ENCODE measurements at places on chromosomes 5 and 9.

DNA sequence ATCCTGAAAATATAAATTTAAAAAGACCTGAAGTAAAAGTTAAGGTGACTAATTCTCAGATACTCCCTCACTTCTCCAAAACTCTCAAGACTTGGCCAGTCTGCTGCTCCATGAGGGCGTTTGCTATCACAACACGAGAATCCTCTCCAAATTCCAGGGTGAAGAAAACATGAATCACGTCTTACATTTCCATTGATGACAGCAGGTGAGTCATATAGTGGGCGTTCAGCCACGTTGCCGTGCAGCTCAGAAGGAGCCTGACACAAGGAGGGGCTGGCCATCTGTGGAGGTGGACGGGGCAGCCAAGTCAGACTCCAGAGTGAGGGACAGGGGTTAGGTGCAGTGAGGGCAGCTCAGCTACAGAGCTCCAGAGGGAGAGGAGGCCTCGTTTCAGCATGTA, 555.1 kb upstream of the ADAMTS16 start:
- DNase-seq = no peak

DNA sequence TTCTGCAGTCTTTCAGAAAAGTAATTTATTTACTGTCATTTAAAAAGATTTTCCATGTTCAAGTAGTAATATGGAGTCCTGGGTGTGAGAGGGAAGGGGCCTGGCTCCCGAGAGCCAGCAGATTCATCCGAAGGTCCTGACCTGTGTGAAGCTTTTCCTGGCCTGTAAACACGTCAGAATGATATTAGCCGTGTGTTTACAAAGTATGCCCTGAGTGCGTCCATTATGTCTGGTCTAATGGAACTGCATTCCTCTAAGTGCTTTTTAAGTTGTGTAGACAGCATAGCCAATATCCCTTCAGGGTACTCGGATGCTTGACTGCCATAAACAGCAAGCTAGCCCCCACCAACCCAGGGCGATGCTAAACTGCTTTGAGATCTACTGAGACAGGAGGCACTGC, 495.2 kb downstream of the AGTPBP1 start:
- no peak for DNase-seq

- no peak for DNase-seq
Measured at GRCh38 chr9:127162046-127162863, 39.8 kb upstream of the ANGPTL2 start.

DNA sequence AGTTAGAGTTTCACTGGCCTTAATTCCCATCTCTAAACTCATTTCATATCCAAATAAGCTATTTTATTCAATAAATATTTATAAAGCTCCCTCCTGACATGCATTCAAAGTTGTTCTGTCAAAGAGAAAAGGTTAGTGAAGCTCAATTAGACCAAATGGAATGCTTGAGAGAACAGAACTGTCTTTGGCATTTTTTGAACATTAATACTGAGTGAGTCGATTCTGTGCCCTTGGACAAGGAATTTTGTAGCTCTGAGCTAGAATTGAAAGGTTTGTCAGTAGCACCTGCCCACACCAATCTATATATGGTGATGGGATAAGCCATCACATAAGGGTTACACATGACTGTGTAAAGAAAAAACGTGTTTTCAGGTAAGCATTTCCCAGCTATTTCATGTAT, 631.2 kb upstream of the CCNG1 start:
- no peak for DNase-seq

- DNase-seq = no peak
Measured at GRCh38 chr5:54062958-54063357, 247.4 kb downstream of the ARL15 start.

- no peak for DNase-seq
Measured at GRCh38 chr5:11483630-11484029, 420.6 kb downstream of the CTNND2 start.

GRCh38 chr9:23123048-23123632, 676.5 kb downstream of the DMRTA1 start:
- no peak for DNase-seq

- no peak for DNase-seq
Measured at GRCh38 chr5:75933489-75933888, 149.7 kb upstream of the SV2C start.

- no peak for DNase-seq
Measured at GRCh38 chr9:77751341-77752091, 103.4 kb upstream of the GNA14 start.

- DNase-seq = peak; percentile 43
Measured at GRCh38 chr9:133184971-133185370, 21.3 kb upstream of the GBGT1 start.

DNA sequence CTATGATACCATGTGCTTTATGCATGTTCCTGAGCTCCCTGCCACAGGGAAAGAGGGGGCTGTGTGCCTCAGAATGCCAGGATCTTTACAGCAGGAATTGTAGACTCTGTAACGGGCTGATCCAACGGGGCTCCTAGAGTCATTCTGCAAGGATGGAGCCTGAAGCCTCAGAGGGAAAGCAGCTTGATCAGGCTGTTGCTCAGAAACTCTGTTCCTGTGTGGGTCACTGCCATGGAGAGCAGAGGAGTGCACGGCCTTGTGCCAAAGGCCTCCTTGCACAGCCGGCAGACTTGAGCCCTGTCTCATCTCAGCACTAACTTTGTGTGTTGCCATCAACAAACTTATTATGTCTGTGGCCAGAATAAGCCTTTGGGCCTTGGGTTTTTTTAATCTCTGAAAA, 51.8 kb downstream of the AMBP start:
- DNase-seq = no peak

DNA sequence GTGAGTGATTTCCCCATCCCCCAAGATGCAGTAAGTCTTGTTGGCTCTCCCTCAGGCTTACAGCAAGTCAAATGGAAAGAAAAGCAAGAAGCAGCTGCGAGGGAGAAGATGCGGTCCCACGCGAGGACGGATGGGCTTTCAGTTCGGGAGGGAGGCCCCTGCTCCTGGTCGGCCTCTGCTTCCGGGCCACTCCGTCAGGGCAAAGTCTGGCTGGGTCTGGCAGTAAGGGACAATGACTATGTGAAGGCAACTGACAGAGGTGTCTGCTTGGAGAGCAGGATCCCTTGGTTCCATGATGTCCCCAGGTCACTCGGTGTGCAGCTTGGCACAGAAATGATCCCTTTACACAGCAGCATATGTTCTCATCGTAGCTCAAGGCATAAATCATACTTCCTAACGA, 146.7 kb downstream of the HSPA4 start:
- DNase-seq = no peak

DNA sequence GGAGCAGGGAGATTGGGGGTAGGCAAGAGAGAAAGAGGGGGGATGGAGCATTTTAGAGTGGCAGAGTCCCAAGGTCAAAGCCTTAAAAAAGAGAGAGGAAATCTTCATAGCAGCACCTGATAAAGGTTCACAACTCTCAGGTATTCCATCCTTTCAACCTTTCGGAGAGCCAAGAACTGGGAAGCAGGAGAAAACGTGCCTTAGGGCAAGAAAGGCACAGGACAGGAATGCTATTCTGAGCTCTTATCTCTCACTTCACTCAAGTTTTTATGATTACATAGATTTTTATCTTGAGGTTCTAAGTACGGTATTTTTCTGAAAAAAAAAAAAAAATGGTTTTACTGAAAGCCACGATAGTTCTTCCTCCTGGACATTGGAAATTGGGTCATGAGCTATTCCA, 34.5 kb upstream of the SMAD5 start:
- no peak for DNase-seq

DNA sequence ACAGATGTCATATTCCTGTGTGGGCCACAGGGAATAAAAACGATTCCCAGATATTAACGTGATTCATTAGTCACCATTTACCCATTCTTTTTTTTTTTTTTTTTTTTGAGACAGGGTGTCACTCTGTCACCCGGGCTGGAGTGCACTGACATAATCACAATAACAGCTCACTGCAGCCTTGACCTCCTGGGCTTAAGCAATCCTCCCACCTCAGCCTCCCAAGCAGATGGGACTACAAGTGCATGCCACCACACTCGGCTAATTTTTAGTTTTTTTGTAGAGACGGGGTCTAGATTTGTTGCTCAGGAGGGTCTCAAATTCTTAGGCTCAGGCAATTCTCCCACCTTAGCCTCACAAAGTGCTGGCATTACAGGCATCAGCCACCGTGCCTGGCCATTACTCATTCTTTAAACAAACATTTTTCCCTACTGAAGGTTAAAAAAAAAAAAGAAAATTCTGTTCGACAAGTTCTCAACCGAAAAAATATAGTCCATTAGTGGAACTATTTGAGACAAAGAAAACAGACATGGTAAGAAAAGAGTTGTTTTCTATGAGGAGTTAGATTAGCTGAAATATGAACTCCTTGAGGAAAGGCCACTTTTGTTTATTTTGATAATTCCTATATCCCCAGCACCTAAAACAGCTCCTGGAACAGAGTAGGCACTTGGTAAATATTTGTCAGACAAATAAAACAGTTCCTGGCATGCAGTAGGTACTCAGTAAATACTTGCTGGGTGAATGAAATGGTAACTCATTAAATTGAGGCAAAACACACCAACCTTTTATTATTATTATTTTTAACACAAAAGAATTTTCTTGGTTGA, 32.1 kb upstream of the PDCL start:
- DNase-seq = no peak

- DNase-seq = no peak
Measured at GRCh38 chr9:73470766-73471165, 319.1 kb downstream of the ANXA1 start.

DNA sequence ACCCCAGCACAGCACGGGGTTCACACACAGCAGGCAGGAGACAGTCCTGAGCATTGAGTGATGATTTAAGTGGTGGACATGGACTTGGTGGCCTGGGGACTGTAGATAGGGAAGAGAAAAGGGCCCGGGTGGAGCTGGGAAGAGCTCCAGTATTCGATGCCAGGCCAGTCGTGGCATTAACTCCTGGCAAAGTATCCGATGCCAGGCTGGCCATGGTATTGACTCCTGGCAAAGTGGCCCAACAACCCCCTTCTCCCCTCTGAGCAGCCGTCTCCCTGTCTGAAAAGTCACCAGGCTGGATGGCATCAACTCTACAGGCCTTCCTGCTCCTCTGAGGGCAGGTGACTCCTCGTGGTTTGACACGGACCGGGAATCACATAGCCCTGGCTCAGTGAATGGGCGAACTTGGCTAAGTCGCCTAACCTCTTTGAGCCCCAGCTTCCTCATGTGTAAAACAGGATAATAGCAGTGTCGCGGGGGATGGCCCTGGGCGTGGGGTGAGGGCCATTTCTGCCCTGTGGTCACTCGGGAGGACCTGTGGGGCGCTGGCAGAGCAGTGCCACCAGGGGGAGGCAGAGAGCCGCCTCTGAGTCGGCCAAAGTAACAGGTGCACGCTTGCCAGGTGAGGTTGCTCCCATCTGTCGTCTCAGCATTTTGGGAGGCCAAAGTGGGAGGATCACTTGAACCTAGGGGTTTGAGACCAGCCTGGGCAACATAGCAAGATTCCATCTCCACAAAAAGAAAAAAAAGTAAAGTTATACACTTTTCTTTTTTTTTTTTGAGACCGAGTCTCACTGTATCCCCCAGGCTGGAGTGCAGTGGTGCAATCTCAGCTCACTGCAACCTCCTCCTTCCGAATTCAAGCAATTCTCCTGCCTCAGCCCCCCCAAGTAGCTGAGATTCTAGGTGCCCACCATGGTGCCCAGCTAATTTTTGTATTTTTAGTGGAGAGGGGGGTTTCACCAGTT, 5.7 kb upstream of the SEC16A start:
- peak; percentile 86 for DNase-seq

DNA sequence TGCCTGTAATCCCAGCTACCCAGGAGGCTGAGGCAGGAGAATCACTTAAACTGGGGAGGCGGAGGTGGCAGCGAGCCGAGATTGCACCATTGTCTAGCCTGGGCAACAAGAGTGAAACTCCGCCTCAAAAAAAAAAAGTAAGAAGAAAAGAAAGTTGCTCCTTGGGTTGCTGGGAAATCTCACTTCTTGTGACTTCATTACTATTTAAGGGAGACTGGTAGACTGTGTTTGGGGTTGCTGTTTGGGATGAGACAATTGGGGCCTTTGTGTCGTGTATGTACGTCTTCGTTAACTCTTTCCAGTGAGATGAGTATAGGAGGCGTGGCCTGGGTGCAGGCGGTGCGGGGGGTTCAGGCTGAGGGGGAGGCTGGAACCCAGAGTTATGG, 11.6 kb downstream of the NDST1 start:
- DNase-seq = no peak

DNA sequence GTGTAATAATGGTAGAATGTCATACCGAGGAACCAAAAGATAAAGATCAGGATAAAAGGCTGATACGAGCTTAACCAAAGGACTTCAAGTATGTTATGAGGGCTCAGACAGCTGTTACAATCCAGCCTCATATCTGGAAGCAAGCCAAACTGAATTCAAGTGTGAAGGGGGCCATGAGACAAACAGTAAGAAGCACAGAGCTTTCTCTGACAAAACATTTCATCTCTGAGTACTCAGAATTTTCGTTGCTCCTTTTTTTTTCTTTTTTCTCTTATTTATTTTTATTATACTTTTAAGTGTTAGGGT, 52.9 kb upstream of the CD180 start:
- no peak for DNase-seq

DNA sequence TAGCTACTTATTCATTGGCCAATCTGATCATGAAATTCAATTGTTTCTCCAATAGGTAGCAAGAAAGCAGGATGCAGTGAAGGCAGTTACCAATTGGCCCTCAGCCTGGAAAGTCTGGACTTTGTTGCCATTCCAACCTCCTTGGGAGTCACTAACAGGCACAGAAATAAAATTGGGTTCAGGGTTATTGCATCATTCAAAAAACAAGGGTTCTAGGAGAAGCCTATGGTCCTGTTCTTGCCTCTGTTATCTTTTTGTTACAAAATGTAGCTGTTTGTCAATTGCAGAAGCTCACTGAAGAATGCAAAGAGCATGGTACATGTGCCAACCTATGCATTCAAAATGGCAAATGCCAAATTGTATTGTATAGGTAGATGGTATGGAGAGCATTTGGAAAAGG, 51.0 kb upstream of the CCNG1 start:
- no peak for DNase-seq

DNA sequence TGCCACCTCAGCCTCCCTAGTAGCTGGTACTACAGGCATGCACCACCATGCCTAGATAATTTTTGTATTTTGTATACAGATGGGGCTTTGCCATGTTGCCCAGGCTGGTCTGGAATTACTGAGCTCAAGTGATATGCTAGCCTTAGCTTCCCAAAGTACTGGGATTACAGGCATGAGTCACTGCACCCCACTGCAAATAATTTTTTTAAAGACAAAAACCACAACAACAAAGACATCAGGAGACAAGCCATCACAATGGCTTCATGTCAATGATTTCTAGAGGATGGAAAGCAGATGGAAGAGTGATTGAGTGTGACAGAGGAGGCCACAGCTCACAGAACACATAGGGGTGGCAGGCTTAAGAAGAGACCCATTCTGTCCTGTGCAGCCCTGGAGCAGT, 97.9 kb upstream of the PCSK1 start:
- DNase-seq = no peak

- DNase-seq = peak; percentile 29
Measured at GRCh38 chr9:105405514-105406131, 42.2 kb upstream of the FSD1L start.

DNA sequence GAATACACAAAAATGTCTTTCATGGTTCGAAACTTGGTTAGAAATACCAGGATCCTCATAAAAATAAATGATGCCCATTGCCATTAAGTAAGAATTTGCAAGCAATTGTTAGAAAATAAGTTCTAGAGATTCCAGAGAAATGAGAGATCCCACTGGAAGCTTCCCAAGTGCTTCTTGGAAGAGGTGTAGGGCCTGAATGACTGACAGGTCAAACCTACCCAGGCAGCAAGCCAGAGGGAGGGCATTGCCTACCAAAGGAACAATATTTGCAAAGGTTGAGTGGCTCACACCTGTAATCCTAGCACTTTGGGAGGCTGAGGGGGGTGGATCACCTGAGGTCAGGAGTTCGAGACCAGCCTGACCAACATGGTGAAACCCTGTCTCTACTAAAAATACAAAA, 777.0 kb upstream of the WWC1 start:
- no peak for DNase-seq
